ENCODE measurements at places on chromosomes 5 and 9. TPM values are rescaled to one million over a fixed set of nuclear protein-coding genes. Genes with fewer than 3 reads are reported as not detected.

The PCDHGB2 gene
- 0.49 TPM for total RNA-seq

The PCDHAC2 gene
- not detected for total RNA-seq

The SLC1A3 gene
- not detected for total RNA-seq

The CEL gene
- total RNA-seq = 0.68 TPM

DNA sequence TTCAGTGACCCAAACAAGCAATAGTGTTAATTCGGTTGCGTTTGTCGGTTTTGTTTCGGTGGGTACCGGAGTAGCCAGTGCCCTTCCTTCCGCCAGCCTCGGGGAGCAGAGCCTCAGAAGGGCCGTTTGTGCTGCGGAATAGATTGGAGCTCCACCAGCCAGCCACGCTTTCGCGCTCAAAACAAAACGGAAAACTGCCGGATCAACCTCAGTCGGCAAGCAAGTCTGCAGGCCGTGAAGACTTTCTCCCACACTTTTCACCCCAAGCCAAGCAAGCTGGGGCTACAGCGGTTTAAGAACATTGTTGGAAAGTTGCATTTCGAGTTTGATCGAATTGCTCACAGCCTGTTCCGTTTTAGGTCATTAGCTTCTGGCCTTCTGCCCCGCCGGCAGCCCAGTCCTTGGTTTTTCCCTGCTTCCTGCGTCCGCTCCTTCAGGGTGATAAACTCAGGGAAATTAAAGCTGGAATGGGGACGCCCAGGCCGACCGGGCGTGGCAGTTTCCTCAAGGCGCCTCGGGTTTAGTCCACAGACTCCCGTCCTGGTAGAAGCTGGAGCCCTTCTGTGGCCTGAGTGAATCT, 803 bp upstream of the CCNO start:
- H3K36me3 ChIP-seq = no peaks in the 10 kb centered on the region
- H3K4me1 ChIP-seq = peaks cover 36% of the 10 kb centered on the region
- no peak for DNase-seq
- peak overlapping the region; percentile 43 for H3K4me3 ChIP-seq
- H3K27ac ChIP-seq = no peak overlapping the region

DNA sequence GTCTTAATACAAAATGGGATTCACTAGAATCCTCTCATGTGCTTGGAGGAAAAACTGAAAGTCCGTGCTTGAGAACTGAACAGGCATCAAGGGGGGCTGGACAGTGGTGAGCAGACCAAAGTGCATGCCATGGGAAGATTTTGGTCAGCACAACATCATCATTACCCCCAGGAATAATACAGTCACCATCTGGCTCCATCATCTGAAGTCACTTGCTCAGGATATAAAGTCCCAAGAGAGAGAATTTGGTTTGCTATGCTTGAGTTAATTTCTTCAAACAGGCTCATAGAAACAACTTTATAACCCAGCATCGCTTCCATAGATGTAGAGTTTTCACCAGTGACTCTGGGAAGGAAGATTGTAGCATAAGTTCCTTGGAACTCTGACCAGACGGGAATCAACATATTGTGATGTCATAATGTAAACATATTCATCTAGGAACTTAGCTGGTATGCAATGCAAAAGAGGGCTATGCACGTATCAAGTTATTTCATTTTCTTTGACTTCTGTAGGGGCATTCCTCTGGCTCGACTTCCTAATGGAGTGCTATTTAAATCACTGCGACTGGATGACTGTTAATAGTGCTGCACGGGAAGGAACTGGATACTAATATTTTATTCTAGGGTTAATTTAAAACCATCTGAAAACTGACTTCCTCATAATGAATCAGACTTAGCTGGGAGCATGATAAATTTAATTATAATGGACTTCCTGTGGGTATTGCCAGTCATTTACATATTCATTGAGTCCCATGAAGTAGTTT, 145.2 kb downstream of the MTRR start:
- H3K27ac ChIP-seq = no peak overlapping the region
- no peak for DNase-seq
- no peaks in the 10 kb centered on the region for H3K36me3 ChIP-seq
- H3K27me3 ChIP-seq = no peaks in the 10 kb centered on the region

DNA sequence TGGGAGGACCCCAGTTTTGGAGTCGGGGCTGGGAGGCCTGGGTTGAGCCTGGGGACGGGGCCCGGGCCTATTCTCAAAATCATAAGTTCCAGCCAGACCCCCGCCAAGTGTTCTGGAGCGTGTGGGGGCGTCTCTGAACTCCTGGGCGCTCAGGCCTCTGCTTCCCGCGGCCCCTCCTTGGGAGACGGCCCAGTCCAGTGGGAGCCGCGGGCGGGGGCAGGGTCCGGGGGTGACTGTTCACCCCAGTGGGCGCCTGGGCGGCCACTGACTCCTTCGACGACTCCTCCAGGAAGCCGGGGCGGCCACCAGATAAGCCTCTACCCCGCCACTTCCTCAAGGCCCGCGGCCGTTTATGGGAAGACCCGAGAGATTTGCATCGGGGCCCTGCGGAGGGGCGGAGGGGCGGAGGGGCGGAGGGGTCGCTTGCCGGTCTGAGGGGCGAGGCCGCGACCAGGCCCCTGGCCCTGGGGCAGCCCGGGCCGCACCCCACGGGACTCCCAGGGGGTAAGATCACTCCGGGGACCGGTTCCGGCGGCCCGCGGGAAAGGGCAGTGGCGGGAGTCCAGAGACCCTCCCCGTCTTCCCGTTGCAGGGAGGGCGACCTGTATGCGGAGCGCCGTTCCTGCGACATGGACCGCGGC, 655 bp downstream of the TOR4A start:
- peaks cover 11% of the 10 kb centered on the region for H3K36me3 ChIP-seq
- H3K4me1 ChIP-seq = peaks cover 43% of the 10 kb centered on the region
- DNase-seq = no peak
- peak overlapping the region; percentile 77 for H3K27ac ChIP-seq
- H3K27me3 ChIP-seq = no peaks in the 10 kb centered on the region

GRCh38 chr9:132025766-132026165, 53.9 kb downstream of the MED27 start:
- peaks cover under 1% of the 10 kb centered on the region for H3K4me1 ChIP-seq
- DNase-seq = no peak
- H3K4me3 ChIP-seq = no peak overlapping the region
- no peak overlapping the region for H3K27ac ChIP-seq
- no peaks in the 10 kb centered on the region for H3K36me3 ChIP-seq

GRCh38 chr5:94545870-94546625, 72.4 kb downstream of the KIAA0825 start:
- H3K27me3 ChIP-seq = no peaks in the 10 kb centered on the region
- no peaks in the 10 kb centered on the region for H3K36me3 ChIP-seq

GRCh38 chr5:168179192-168179593, 112.3 kb upstream of the WWC1 start:
- H3K4me3 ChIP-seq = no peak overlapping the region
- H3K4me1 ChIP-seq = no peaks in the 10 kb centered on the region
- no peak for DNase-seq
- H3K27me3 ChIP-seq = no peaks in the 10 kb centered on the region
- no peak overlapping the region for H3K27ac ChIP-seq
- H3K36me3 ChIP-seq = no peaks in the 10 kb centered on the region

GRCh38 chr5:131393498-131393968, 129.7 kb downstream of the CDC42SE2 start:
- H3K27me3 ChIP-seq = no peaks in the 10 kb centered on the region
- DNase-seq = no peak
- H3K4me1 ChIP-seq = no peaks in the 10 kb centered on the region
- H3K27ac ChIP-seq = peak overlapping the region; percentile 71

- no peak overlapping the region for H3K4me3 ChIP-seq
- H3K27me3 ChIP-seq = no peaks in the 10 kb centered on the region
- H3K4me1 ChIP-seq = no peaks in the 10 kb centered on the region
- DNase-seq = no peak
- H3K36me3 ChIP-seq = no peaks in the 10 kb centered on the region
These were observed 175.9 kb downstream of the CEMIP2 start for GRCh38 chr9:71592400-71592799.

GRCh38 chr5:125026867-125027731, 280.7 kb upstream of the ZNF608 start:
- H3K27ac ChIP-seq = no peak overlapping the region
- H3K27me3 ChIP-seq = no peaks in the 10 kb centered on the region
- H3K36me3 ChIP-seq = no peaks in the 10 kb centered on the region
- no peak for DNase-seq
- H3K4me1 ChIP-seq = no peaks in the 10 kb centered on the region

- peaks cover 3% of the 10 kb centered on the region for H3K4me1 ChIP-seq
- no peak for DNase-seq
- H3K36me3 ChIP-seq = no peaks in the 10 kb centered on the region
- H3K4me3 ChIP-seq = no peak overlapping the region
These were observed 5.1 kb downstream of the LIFR start for GRCh38 chr5:38551030-38552017.

DNA sequence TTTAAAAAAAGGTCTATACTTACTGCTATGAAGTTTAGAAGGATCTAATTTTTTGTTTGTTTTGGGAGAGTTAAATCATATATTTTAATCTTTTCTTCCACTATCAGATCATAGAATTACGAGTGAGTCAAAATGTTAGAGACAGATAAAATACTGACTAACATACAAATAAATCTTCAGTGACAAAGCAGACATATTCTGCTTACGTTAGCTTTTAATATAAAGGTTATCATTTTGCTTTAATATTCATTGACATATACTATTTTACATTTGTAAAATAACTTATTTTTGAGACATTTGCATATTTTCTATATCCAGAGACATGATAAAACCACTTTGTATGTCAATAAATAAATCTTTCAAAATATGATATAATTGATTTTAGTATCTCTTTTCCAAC, 64.6 kb upstream of the GABRA1 start:
- DNase-seq = no peak
- no peak overlapping the region for H3K4me3 ChIP-seq
- no peak overlapping the region for H3K27ac ChIP-seq
- no peaks in the 10 kb centered on the region for H3K27me3 ChIP-seq
- no peaks in the 10 kb centered on the region for H3K36me3 ChIP-seq
- no peaks in the 10 kb centered on the region for H3K4me1 ChIP-seq

DNA sequence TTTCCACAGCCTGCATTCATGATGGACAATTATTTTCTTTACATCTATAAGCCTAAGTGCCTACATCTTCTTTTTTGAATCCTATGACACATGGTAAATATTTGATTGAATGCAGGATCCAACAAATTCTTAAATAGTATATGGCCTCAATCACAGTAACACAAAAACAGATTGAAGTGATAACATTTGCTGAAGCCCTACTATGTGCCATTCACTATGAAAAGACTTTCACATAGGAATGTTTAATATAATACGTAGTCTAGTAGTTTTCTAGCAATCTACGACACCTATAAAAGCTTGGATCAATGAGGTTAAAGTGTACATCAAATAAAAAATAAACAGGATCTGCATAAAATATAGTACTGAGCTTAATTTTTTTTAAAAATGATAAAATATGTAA, 231.0 kb downstream of the AP3B1 start:
- DNase-seq = no peak
- no peaks in the 10 kb centered on the region for H3K36me3 ChIP-seq
- no peaks in the 10 kb centered on the region for H3K4me1 ChIP-seq

- no peak overlapping the region for H3K4me3 ChIP-seq
- H3K27ac ChIP-seq = no peak overlapping the region
- H3K36me3 ChIP-seq = no peaks in the 10 kb centered on the region
- DNase-seq = peak; percentile 87
- no peaks in the 10 kb centered on the region for H3K27me3 ChIP-seq
These were observed 18.7 kb upstream of the PTPDC1 start for GRCh38 chr9:94065535-94065961.
